NCI-H748 treated with DMSO at 0.1 percent for 48 hours (cell line): ENCODE measurements at places on chromosomes 11 and 22.

- no peak for DNase-seq
Measured at GRCh38 chr11:64865286-64866172, 12.9 kb downstream of the EHD1 start.

DNA sequence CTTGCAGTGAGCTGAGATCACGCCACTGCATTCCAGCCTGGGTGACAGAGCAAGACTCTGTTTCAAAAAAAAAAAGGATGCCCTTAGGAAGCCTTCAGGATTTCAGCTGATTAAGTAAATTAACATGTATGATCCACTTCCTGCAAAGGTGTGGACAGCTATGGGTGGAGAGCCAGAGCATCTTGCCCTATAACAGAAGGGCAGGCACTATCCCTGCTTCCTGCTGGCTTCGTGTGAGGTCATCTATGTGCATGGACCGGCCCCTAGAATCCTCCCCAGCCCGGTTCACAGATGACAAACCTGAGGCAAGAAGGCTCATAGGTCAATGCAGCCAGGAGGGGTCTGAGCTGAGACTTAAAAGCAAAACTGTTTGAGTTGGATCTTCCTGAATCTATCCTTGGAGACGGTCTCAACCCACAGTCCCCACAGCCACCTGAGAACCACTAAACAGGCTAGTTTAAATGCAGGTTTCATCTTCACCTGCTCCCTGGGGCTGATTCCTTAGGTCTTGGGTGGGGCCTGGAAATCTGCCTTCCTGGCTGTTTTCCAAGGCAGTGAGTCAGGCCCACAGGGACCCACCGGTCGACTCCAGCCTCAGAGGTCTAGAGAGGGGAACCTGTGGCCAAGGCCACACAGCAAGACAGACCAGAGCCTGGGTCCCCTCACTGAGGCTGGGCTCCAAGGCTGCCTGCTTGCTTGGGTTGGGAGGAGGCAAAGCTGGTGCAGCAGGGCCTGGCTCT lies 55.2 kb upstream of the MPEG1 start:
- no peak for DNase-seq

- no peak for DNase-seq
Measured at GRCh38 chr11:73409431-73409830, 33.2 kb downstream of the RELT start.

DNA sequence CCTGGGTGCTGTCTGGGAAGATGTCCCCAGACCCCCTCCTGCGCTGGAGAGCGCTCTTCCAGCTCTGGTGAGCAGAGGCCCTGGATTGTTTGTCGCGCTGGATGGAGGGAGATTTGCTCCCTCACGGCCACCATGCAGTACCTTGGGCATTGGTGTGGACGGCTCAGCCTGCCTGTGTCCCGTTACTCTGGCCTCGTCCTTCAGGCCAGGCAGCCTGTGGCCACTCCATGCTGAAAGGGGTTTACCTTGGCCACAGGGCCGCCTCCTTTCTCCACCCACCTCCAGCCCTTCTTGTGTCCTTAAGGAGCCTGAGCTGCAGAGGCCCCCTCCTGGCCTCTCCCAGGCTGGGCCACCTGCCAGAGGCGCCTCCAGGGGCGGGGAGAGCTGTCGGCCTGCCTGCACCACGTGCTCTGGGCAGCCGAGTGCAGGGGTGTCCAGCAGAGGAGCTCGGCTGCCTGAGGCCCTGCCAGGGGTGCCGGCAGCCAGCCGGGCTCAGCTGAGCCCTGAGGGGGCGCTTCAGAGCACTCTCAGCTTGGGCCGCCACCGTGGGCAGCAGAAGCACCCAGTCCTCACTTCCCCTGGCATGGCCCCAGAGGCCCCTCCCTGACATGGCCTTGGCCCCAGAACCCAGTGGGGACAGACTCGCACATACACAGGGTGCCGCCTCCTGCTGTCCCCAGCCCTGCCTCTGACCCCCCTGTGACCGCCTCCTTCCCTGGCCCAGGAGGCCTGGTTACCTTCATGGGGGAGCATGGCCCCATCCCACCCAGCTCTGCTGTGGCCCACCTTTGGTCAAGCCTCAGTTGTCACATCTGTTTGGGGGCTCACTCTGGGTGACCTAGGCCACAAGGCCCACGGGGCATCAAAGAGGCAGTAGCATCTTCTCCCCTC lies 3.4 kb downstream of the CCND1 start:
- DNase-seq = no peak

DNA sequence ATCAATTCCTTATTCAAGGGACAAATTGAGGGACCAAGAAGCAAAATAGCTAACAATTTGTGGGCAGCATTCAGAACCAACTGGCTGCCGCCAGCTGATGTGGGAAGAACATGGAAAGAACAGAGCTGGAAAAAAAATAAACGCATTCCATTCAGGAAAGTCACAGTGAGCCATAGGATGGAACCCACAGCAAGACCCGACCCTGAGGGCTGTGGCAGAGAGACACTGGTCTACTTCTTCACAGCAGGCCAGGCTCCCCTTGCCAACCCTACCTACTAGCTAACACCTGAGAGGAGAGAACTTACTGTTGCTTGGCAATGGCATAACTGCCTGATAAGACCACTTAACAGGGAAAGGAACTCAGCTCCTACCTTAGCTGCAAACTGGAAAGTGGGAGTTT lies 123.5 kb upstream of the APOA1 start:
- no peak for DNase-seq

GRCh38 chr11:17508791-17509190 lies 32.1 kb upstream of the ABCC8 start:
- DNase-seq = no peak

DNA sequence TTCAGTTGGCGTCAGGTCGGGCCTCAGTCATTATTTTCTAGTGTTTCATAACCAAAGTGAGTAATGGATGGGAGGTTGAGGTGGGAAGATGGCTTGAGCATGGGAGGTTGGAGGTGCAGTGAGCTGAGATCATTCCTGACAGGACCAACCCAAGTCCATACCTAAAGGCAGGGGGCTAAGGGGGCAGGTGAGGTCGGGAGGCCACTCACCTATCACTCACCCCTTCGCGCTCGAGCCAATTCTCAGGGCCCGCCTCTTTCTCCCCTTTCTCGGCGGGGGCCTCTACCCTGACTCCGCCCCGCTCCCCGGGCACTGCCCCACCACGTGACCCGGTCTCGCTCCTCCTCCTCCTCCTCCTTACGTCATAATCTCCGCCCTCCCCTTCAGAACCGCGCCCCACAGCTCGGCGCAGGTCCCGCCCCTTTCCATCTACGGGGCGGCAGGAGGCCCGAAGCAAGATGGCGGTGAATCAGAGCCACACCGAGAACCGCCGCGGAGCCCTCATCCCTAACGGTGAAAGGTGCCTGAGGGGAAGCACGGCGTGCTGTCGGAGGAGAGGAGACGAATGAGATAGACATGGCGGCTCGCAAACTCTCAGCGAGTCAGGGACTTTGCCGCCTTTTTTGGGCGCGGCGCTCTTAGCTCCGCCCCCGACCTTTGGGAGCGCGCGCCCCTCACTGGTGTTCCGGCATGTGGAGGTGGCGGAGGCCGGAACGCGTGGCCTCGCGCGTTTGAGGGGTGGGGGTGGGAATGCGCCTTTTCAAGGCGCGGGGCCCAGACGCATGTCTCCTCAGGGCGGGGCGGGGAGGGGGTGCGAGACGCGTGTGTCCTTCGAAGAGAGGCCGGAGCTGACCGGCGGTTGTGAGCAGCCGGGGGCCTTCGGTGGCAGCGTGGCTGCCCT lies at the start of gene WBP2NL:
Gene WBP2NL, plus strand, starts transcription at position 428 of the 901 bp plus-strand sequence. Its CDS starts 31 bp downstream, at position 459.
- peak; percentile 82 for DNase-seq

GRCh38 chr11:35990170-35990569 lies 46.3 kb downstream of the LDLRAD3 start:
- DNase-seq = no peak

- DNase-seq = no peak
Measured at GRCh38 chr22:26414347-26414746, 14.7 kb upstream of the ASPHD2 start.

DNA sequence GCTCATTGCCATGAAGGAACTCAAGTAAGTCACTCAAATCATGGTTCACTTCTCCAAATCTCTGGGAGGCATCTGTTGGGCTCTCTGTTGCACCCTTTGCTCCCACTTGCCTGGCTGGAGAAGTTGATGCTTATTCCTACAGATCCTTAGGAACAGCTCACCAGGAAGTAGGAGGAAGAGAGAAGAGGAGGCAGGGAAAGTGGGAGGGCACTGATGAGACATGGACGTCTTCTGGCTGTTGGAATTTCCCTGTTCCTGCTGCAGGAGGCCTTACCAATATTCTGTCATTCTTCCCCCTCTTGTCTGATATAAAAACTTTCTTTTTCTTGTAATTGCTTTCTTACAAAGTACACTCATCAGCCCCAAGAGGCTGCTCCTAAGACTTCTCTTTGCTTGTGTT lies 13.6 kb downstream of the POLR2F start:
- no peak for DNase-seq

- no peak for DNase-seq
Measured at GRCh38 chr11:95192717-95193116, 38.3 kb downstream of the SESN3 start.

DNA sequence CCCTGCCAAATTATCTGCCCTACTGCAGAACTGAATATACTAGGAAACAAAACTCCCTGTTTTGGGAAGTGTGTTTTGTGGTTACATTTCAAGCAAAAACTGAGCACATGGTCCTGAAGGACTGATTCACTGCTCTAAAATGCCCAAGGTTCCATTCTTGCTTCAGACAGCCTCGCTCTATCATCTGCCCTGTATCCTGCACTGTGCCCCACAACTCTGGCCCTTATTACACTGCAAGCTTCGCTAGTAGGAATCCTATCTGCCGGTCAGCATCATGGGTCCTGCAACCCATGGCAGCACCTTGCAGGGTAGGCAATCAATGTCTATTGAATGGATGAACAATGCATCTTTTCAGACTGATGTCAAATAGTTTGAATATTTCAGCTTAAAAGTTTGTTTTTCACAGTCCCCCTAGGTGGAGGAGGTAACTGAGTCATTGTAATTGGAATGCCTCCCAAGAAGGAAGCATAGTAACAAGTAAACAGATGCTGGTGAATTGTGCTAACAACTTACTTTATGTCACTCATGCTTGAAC lies 21.3 kb downstream of the LAYN start:
- no peak for DNase-seq

- DNase-seq = no peak
Measured at GRCh38 chr22:30506507-30506968, 1.0 kb upstream of the SEC14L4 start.

DNA sequence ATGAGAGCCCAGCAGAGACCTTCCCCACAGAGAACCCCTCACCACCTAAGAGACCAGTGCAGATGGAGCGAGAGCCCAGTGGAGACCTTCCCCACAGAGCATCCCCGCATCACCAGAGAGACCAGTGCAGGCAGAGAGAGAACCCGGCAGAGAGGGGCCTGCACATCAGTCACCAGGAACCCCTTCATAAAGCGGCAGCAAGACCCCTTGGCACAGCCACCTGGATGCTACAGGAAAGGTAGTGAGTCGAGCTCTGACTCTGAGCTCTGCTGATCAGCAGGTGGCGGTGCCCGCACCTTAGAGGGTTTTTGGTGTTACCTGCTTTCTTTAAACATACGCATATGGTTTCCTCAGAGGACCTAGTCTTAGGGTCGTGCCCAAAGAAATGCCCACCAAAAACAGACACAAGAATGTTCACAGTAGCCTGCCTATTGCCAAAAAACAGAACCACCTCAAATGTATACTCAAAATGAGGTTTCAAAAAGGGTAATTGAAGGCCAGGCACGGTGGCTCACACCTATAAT lies 678.7 kb downstream of the BRD1 start:
- DNase-seq = no peak

DNA sequence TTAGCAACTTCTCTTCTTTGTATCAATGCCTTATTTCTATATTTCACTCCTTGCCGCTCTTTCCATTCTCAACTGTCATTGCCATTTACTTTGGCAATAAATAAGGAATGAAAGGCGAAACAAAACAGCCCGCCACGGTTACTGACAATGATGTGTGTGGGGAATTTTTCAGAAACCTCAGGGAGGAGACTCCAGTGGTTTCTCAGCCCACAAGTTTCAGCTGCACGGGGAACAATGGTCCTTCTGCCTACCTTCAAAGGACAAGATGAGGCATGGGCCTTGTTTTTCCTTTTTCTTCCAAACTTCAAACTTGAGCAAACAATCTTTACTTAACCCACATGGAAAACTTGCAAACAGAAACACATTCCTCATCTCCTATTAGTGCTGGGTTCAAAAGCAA lies 409.4 kb downstream of the METTL15 start:
- DNase-seq = no peak

DNA sequence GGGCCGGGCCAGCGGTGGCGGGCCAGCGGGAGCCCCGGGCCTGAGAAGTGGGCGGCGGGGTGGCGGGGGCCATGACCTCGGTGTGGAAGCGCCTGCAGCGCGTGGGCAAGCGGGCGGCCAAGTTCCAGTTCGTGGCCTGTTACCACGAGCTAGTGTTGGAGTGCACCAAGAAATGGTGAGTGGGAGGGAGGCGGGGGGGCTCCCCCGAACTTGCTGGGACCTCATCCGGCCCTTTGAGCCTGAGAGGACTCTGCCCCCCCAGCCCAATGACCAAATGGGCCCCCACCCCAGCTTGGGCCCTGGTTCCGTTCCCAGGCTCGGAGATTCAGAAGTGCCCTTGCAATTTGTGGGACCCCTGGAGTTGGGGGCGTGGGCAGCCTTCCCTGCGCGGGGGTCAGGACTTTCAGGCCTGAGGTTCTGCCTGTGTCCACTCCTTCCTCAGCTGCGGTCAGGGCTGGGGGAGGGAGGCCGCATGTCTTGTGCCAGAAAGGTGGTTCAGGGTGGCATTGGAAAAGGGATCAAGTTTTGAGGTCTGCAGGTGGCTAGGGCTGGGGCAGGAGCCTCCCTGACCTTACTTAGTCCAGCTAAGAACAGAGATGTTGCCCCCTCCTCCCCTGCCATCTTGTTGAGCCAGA lies 496 bp downstream of the EHBP1L1 start:
- no peak for DNase-seq

- no peak for DNase-seq
Measured at GRCh38 chr22:17829695-17830042, 55.4 kb upstream of the BID start.

DNA sequence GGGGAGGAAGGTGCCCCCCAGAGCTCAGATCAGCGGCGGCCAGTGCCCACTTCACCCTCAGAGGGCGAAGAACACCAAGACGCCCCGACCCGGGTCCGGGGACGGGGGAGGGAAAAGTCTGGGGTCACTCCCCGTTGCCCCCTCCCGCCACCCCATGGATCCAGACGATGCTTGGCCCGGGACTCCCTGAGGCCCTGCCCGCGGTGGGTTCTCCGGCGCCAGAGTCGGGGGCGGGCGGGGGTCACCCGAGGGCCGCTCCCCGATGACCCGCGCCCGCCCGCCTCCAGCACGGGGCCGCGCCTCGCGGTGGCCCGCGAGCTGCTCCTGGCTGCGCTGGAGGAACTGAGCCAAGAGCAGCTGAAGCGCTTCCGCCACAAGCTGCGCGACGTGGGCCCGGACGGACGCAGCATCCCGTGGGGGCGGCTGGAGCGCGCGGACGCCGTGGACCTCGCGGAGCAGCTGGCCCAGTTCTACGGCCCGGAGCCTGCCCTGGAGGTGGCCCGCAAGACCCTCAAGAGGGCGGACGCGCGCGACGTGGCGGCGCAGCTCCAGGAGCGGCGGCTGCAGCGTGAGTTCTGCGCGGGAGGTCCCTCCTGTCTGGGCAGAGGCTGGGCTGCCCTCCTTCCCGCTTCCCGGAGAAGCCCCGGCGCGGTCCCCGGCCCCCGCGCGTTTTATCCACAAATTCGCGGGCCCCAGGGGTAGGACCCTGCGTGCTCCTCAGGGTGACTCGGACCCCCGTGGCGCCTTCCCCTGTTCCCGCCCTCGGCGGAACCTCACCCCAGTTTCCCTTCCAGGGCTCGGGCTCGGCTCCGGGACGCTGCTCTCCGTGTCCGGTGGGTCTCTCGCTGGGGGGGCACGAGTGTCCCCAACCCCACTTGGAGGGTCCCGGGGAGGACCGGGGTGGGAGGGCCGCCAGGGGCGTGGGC lies 1.1 kb downstream of the NLRP6 start:
- DNase-seq = no peak
